ENCODE measurements at places on chromosomes 2 and 18.

DNA sequence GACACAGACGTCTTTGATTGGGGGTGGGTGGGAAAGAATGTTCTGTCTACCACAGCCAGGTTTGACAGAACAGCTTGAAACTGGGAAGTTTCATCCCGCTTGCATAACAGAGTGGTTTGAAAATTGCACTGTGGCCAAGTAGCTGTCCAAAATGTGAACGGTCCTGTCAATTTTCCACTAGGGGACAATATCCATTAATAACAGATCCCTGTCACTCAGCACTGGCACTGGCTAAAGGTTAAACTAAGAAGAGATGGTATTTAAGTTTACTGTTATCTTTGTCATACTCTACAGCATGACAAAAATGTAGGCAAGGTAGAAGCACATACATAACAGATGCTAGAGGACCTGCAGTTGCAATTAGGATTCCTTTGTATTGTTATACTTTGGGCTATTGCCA is 55.6 kb upstream of the ACMSD start:
- DNase-seq = no peak

DNA sequence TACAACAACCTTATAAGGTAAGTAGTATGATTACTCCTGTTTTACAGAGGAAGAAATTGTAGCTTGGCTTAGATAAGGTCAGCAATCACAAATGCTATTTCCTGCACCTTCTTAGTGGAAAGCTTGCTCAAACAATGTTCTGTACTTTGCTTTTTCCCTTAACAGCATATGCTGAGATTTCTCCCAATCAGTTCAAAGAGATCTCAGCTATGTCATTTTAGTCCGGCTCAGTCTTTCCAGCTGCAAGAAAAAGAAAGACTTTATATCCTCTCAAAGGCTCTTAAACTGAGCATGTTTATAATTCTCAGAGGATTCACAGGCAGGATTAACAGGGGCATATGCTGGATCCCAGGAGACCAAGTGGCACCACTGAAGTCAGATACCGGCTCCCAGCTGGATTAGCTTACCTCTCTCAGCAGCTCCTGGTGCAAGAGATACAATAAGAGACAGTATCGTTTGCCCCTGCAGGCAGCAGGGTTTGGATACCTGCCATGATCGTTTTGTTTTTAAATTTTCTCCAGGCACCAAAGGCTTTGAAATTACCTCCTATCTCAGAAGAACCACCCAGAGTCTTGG is 29.5 kb downstream of the KIAA2012 start:
- DNase-seq = no peak

- no peak for DNase-seq
These were observed 42.4 kb upstream of the RPE start for GRCh38 chr2:209960045-209960444.

GRCh38 chr2:165016772-165017411 is 61.6 kb upstream of the SLC38A11 start:
- DNase-seq = no peak

GRCh38 chr18:3360211-3360610 is 89.8 kb upstream of the TGIF1 start:
- DNase-seq = no peak

DNA sequence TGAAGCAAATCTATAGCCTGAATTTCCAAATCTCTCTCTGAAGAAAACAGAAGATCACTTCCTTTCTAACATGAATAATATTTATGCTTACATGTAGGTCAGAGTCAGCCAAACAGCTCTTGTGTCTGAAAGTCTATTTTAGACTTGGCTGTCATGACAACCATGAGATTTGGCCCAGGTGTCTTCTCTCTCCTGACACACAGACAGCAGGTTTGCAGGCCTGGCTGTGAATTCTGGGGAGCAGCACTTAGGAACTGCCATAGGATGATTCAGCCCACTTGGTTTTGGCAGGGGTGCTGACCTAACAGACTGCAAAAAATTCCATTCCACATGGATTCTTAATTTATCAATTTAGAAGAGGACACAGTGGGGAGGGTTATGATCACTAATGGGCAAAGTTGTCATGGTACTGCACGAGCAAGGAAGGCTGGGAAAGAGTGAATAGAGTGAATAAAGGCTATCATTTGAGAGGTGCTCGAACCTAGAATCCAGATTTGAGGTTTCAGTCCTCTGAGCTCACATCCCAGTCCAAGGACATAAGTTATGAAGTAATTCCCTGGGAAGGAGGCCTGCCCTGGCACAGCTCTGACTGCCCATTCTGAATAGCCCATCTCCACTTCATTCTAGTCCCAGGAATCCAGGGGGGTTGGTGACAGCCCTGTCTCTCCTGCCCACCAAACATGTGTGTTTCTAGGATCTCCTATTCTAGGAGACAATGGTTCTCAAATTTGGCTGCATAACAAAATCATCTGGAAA is 453.9 kb upstream of the TRIB2 start:
- DNase-seq = no peak

DNA sequence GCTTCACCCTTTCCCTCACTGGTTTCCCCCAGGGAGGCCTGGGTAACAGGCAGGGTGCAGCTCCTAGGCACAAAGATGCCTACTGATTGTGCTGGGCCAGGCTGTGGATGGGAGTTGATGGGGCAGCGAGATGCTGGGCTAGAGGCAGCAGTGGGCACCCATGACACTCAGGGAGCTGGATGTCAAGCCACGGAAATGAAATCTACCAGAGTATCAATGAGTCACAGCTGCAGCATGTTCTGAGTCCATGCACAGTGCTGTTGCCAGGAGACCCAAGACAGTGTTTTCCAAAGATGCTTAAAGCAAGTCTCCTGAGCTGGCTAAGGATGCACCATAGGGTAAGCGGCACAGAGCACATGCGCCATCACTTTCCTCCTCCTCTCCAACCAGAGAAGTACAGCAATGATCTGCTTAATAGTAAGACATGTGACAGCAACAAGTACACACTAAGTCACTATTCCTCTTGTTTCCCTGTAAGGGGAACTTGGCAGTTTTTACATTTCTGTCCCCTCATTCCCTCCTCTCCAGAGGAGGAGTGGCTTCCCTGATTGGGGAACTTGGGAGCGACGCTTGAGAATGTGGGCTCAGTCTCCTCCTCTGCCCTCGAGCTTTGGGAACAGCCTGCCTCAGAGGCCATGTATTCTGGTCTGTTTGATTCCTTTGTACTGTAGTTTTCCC is 57.2 kb downstream of the CDC42EP3 start:
- no peak for DNase-seq

DNA sequence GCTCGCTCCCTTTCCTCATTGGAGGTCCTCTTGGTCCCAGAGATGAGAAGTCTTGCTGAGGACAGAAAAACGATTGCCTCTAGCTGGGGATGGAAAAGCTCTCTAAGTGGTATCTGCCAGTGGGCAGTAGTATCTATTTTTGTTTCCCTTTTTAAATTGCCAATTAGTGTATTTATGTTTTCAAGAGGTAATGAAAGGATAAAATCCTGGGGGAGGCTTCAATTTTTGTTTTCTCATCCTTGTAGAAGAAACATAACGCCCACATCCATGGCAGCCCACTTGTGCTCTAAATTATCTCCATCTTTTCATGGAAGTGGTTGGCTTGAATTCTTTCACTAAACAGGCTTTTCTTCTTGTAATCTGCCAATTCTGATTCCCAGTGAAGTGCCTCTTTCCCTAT is 14.3 kb downstream of the ANKRD29 start:
- DNase-seq = no peak

- no peak for DNase-seq
These were observed 39.2 kb upstream of the MRPL19 start for GRCh38 chr2:75607400-75607798.

DNA sequence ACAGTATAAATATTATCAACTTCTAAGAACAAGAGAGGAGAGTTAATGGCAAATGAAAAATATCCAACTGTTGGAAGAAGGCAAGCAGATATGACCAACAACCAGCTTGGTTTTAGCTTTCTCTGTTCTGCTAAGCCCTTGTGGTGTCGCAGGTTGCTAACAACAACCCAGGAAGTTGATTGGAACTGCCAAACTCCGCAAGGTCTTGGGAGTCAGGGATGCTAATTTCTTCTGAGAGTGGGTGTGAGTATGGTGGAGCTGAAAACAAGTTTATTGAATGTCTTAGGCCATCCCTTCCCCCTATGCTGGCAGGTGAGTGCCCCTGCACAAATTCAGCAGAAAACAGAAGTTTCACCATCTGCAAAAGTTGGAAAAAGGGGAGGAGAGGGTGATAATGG is 17.5 kb downstream of the BZW1 start:
- DNase-seq = no peak

DNA sequence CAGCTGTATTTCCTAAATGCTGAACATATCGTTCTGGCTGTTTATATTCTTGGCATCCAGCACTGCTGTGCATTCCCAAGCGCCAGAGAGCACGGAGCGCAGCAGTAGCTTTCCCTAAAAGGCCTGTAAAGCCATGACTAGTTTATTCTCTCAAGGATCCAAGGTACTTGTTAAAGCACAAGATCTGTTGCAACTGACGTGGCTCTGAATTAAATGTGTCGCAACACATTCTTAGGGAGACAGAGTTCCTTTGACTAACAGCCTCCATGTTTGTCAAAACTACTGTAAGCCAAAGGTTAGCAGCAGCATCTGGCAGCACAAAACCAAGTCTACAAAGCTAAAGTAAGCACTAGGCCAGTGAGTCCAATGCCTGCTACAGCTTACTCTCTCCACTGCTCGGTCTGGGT is 188.6 kb upstream of the FN1 start:
- DNase-seq = no peak

DNA sequence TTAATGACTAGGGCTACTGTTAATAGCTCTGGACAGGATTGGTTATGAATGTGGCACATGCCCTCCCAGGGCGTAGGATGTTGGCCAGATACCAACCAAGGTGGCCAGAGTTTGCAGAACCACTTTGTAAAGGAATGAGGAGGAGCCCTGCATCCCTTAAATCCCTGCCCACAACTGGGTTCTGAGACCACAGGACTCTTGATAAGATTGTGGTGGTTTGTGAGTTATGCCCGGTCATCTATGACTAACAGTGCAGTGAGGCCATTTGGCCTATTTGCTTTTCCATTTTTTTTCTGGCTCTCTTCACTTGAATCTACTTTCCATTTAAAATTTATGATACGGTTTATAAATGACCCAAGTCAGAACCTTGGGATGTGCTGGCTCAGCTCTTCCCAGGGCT is 294.5 kb downstream of the PRKCE start:
- DNase-seq = no peak

DNA sequence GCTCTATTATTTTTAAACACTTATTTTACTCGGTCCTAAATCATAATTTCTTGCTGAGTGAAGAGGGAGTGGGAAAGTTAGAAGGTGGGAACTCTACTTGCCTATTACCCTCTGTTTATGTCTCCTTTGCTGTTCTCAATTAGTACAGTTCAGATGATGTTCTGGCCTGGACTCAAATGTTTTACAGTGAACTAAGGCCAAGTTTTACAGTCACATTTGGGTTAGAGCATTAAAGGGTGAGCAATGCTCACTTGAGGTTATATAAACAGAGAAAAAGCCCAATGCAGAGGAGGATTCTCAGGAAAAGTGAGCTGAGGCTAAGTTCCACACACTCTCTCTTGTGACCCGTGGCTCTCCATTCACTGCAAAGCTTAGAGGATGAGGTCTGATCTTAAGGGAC is 52.4 kb downstream of the ITSN2 start:
- no peak for DNase-seq

DNA sequence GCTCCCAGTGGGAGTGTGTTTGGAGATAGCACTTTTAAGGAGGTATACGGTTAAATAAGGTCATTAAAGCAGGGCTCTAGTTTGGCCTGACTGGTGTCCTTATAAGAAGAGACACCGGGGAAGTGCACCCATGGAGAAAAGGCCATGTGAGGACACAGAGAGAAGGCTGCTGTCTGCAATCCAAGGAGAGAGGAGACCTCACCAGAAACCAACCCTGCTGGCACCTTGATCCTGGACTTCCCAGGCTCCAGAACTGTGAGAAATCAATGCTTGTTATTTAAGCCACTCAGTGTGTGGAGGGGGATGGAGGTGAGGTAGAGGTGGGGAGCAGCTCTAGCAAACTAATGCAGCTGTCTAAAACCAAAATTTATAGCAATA is 62.0 kb downstream of the RPL31 start:
- no peak for DNase-seq

- no peak for DNase-seq
These were observed 47.5 kb downstream of the MRPS5 start for GRCh38 chr2:95073856-95074662.

DNA sequence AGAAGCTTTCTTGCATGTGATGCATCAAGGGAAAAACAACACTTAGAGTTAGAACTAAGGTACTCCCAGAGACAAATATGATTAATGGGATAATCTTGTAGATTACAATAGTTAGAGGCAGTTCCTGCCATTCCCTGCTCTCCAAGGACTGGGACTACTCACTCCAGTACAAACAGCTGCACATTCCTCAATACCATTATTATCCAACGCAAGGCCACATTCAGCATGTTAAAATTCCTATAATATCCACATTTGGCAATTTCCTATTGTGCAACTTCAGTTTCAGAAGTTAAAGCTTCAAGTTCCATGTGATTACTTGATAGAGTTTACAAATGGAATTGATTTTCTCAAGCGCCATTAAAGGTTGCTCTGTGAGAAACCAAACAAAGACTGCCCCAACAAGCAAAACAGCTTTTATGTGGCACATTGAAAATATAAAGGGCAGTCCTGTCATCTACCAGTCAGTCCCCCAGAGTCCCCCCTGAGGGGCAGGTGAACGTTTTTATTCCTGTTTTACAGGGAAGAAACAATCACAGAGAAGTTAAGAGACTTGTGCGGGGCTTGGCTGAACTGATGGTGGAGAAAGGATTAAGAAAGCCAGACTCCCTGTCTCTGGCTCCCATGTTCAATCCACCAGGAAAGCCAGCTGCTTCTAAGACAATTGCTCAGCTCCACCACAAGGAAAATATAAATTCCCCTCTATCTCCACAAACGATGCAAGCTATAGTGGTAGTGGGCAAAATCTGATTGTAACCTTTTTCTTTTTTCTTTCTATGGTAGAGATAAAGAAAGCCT is 72.6 kb downstream of the TXNL1 start:
- DNase-seq = no peak

DNA sequence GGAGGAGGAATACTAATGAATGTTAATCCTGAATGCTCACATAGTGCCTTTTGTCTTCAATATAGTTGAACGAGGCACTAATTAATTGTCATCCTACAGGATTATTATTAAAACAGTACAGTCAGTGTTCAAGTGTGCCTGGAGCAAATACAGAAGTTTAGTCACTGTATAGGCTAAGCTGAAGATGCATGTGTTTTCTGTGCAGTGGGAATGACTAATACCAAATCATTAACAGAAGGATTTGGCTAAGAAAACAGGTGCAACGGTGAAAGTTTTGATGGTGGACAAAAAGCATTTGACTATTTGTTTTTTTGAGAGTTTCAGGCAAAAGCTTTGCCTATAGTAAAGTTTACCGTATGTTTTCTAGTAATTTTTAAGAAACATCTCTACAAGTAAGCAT is 62.8 kb downstream of the DCC start:
- no peak for DNase-seq

- DNase-seq = no peak
These were observed 345.1 kb downstream of the DYSF start for GRCh38 chr2:71798266-71799012.

GRCh38 chr2:220279372-220279771 is 651.9 kb downstream of the SLC4A3 start:
- DNase-seq = no peak

DNA sequence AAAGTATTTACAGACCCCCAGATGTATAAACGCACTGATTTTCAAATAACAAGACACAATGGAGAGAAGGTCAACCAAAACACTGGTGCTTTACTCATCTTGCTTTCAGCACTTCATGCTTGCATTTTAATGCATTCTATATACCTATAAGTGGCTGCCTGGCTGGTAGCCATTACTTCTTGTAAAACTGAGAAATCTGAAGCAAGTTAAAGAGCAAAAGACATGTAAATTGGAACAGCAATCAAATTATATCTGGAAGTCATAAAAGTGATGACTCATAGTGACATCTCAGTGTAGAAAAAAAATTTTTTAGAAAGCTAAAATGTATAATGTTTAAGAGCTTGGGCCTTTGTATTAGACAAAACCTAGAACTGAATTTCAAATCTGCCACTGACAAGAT is 106.2 kb downstream of the CCDC141 start:
- no peak for DNase-seq
